ENCODE measurements at places on chromosomes 6 and 20.
A peak's percentile ranks its signal among the peaks of the same experiment; 100 is the strongest.

GRCh38 chr6:15608396-15608795 lies 54.4 kb downstream of the DTNBP1 start:
- DNase-seq: peak; percentile 47

DNA sequence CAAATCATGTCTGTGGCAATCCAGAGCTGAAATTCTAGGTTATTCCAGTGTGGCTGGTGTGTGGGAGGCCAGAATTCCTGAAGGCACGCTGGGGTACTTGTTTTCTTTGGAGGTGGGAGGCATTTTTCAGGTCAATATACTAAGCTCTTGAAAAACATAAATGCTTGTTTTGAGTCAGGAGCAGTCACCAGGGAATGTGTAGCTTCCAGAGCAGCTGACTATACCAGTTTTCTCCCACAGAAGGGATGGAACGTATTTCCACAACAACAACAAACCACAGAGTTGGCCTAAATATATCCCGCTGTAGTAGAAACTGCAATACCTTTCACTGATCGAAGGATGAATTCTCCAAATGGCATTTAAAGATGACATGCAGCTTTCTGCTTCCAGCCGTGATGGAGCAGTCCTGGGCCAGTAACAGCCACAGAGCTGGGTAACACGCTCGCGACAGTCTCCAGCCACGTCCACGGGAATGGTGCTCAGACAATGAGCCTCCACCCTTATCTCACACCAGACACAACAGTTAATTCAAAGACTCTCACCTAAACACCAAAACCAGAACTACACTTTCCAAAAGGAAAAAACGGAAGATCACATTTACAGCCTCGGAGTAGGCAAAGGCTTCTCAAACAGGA lies 23.2 kb downstream of the CHRNA4 start:
- no peak for DNase-seq

DNA sequence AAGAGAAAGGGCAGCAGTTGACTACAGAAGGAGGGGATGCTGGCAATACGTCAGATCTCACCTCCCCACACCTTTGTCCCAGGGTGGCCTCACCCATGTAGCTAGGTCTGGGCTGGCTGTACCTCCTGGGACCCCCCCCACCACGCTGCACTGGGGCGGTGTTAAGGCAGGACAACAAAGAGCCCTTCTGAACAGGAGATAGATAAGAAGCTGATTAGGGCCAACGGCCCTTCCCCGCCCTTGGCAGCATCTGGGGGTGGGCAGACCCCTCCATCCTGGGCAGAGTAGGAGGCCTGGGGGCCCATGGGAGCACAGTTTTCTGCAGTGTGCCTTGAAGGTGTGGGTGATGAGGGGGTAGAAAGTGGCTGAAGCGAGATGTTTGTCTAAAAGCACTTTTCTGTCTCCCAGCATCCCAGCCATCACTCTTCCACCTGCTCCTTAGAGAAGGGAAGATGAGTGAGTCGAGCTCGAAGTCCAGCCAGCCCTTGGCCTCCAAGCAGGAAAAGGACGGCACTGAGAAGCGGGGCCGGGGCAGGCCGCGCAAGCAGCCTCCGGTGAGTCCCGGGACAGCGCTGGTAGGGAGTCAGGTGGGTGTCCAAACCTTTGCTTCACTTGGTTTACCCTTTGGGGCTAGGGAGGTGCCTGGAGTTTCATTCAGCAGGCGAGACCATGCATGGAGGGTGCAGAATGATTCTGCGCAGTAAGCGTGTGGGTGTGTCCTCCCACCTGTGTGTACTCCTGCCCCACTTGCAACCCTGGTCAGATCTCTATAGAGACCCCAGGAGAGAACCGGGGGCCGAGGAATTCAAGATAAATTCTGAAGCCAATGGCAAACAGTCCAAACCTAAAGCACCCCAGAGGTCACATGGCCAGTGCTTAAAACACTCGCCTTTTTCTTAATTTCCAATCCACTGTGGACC lies 3.9 kb downstream of the HMGA1 start:
- no peak for DNase-seq

- DNase-seq: peak; percentile 34
Measured at GRCh38 chr6:106315765-106316374, 9.7 kb downstream of the ATG5 start.

DNA sequence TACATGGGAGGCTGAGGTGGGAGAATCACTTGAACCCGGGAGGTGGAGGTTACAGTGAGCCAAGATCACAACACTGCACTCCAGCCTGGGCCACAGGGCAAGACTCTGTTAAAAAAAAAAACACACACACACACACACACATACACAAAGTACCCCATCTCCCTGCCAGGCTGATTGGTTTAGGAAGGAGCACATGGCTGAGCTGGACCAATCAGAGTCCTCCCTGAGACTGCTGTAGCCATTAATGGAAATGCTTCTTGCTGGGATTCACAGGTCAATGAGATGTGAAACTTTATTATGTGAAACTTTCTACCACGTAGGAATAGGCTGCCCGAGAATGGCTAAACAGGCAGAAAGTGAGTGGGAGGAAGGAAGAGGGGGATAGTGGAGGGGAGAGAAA lies 2.9 kb downstream of the TREM1 start:
- no peak for DNase-seq

DNA sequence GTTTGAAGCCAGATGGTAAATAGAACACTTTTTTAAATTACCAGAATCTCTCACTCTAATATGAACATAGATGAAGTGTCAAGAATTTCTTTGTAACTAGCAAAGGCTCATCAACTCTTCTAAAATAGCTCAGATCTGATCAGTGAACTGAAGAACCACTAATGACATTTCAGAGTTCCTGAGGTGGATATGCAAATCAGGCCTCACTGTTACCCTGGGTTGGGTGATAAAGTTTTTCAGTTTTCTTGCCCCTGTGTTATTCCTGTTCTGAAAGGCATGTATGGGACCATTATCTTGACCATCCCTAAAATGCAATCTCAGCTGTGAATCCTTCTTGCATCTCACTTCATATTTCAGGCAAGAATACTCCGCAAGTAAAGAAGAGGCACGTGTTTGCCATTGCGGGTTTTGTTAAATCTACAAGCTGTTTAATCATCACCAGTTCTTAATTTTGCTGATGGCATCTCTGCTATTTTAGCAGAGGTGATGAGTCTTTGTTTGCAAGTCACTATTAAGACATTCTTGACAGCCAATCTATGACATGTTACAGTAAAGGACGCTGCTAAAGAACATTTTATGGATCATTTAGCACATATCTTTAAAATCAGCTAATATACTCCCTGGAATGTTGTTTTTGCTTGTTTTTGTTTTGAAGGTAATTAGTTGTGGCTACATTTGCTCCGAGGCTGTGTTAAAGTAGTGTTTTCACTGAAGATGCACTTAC lies 47.9 kb downstream of the KHDC1L start:
- DNase-seq: peak; percentile 45

DNA sequence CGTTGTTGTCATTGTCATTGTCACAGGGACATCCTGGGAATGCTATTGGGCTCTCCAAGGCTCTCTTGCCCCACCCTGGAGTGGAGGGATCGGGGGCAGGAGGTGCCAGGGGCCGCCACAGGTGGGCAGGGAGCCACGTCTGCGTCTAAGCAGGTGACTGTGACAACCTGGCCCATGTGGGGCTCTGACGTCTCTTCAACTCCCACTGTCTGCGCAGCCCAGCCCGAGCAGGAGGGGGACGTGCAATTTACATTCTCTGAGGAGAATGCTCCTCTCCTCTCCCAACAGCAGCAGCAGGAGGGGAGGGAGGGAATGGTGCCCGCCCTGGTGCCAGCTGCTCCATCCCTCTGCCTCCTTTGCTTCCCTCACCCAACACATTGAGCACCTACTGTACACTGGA lies 50.1 kb downstream of the GRM4 start:
- peak; percentile 60 for DNase-seq

- no peak for DNase-seq
Measured at GRCh38 chr6:158111987-158112386, 56.1 kb downstream of the SERAC1 start.

GRCh38 chr20:32287231-32287638 lies 9.8 kb downstream of the KIF3B start:
- DNase-seq: no peak

GRCh38 chr20:60857708-60858107 lies 394.4 kb upstream of the CDH4 start:
- DNase-seq: no peak

Measured in putamen (tissue), 1 donor.